ENCODE measurements at places on chromosomes 12 and 14.
A peak's percentile ranks its signal among the peaks of the same experiment; 100 is the strongest.

GRCh38 chr12:53220694-53221202, 11.3 kb downstream of the RARG start:
- DNase-seq, result peak; percentile 96

DNA sequence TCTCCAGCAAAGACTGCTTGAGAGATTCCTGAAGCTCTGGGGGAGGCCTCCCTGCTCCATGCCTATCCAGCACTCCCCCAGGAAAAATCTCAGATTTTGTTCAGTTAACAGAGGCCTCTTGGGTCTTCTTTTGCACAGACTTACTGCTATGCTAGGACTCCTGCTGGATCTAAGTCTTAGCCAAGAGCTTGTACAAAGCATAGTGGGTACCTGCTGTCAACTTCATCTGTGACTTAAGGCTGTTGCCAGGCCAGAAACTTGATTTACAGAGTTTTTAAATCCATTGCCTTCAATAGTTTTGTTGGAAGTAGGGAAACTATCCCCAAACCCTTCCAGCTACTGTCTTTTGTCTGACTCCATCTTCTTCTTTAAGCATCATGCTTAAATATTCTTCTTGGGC, 140.5 kb downstream of the SMOC1 start:
- no peak for DNase-seq

GRCh38 chr14:22422238-22422637, 166.8 kb downstream of the DAD1 start:
- DNase-seq, result no peak

GRCh38 chr12:99259040-99259934, 388.3 kb upstream of the GARIN6 start:
- no peak for DNase-seq

- peak; percentile 78 for DNase-seq
These were observed 89.8 kb downstream of the ZFP36L1 start for GRCh38 chr14:68703093-68703492.

GRCh38 chr12:67885375-67886169, 103.7 kb upstream of the IFNG-AS1 start:
- peak; percentile 31 for DNase-seq

DNA sequence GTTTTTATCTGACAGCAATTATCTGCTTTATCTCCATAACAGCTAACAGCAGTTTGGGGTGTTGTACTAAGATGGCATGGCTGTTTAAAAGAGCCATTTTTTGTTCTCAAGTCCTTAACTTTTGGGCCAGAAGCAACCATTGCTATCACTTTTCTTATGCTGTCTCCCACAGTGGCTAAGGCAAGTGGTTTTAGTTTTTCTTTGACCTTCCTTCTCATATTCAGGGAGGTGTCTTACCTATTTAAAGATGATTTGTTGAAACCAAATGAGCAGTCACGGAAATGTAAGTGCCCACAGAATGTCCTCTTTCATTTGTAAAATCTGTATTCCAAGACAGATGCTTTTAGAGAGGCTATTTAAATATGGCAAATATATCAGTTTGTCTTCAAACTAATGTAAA, 96.8 kb upstream of the USP15 start:
- no peak for DNase-seq

DNA sequence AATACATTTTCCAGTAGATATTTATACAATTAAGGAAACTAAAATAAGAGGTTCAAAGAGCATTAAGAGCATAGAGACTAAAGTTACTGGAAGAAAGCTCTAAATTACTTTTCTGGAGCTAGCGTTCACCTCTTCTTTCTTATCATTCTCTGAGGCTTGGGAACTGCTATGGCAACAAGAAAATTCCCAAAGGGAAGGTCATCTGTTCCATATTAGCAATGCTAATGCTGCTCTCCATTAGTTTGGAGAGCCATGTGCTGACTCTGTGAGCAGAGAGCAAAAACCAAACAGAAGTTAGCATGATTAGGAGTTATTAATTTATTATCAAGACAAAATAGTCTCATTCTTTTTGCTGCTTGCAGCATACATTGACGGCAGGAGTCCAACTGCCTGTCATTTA, 143.1 kb upstream of the SLC16A7 start:
- DNase-seq, result peak; percentile 29

DNA sequence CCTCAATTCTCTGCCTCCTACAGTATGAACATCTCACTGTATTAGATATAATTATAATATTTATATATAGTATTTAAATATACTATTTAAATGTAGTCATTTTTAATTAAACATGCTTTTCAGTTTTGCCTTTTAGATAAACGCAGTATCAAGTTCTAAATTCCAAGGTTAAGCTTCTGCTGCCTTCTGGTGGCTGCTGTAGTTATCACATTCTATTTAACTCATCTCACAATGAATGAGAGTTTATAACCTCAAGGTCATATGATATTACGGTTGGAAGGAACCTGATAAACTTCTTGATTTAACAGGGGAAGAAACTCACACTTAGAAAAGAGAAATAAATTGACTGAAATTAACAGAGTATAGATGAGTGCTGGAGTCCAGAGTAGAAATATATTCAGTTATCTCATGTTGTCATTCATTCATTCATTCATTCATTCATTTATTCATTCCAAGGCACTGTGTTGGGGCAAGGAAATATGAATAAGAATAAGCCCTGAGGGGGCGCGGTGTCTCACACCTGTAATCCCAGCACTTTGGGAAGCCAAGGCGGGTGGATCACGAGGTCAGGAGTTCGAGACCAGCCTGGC, 31.9 kb downstream of the GUCY2C start:
- DNase-seq, result peak; percentile 30

DNA sequence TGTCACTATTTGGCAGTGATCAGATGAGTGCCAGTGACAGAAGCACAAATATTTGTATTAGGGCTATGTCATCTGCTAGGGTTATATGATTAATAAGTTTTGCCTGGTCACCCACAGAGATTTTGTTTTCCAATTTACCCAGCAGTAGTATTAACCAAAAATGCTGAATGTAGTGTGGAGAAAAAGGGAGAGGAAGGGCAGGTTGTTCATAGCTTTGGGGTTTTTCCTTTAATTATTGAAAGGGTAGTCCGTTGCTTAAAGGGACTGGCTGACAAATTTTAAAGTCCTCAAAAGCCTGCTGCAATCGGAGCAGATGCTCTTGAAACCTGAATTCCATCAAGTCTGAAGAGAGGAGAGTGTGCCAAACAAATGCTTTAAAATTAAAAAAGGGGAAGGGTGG, 237.9 kb upstream of the CCDC196 start:
- DNase-seq, result no peak

- DNase-seq, result no peak
These were observed 22.0 kb upstream of the WDR89 start for GRCh38 chr14:63663428-63664341.

DNA sequence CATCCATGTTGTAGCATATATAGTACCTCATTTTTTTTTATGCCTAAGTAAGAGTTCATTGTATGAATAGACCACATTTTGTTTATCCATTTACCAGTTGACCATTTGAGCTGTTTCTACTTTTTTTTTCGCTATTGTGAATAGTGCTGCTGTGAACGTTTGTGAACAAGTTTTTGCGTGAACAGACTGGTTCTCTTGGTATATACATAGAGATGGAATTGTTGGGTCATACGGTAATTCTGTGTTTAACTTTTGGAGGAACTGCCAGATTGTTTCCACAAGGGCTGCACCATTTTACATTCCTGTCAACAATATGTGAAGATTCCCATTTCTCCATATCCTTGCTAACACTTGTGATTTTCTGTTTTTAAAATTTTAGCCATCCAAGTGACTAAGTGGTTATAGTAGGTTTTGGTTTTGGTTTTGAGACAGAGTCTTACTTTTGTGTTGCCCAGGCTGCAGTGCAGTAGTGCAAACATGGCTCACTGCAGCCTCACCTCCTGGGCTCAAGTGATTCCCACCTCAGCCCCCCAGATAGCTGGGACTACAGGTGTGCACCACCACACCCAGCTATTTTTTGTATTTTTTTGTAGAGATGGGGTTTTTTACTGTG, 68.3 kb upstream of the AMN start:
- DNase-seq, result no peak

- DNase-seq, result no peak
These were observed 92.8 kb upstream of the KCNA1 start for GRCh38 chr12:4816744-4817525.

DNA sequence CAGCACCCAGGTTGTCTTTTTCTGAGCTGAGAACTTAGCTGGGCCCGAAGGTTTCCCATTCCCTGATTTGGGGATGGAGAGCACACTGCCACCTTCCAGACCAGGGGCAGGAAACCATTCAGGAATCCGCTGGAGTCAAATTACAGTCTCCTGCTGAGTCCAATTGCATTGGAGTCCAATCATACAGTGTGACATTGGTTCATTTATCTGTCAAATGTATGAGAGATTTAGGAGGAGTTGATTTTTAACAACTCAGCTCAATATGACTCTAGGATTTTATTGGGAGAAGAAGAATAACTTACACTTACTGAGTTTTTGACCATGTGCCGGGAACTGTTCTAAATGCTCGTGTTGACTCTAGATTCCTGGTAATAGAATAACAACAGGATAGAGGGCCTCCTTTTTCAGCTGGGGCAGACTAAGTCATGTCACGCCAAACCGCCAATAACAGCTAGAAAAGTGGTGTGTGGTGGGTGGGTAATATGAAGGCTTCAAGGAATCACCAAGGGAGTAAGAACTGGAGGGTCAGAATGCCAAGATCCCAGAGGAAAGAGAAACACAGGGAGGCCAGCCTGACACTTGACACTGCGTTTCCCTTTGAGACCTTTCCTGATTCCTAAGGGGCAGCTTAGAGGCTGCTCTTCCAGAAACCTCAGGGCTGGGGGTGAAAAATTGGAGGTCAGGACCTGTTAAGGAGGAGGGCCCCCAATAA, 11.5 kb downstream of the SYNDIG1L start:
- DNase-seq, result no peak

DNA sequence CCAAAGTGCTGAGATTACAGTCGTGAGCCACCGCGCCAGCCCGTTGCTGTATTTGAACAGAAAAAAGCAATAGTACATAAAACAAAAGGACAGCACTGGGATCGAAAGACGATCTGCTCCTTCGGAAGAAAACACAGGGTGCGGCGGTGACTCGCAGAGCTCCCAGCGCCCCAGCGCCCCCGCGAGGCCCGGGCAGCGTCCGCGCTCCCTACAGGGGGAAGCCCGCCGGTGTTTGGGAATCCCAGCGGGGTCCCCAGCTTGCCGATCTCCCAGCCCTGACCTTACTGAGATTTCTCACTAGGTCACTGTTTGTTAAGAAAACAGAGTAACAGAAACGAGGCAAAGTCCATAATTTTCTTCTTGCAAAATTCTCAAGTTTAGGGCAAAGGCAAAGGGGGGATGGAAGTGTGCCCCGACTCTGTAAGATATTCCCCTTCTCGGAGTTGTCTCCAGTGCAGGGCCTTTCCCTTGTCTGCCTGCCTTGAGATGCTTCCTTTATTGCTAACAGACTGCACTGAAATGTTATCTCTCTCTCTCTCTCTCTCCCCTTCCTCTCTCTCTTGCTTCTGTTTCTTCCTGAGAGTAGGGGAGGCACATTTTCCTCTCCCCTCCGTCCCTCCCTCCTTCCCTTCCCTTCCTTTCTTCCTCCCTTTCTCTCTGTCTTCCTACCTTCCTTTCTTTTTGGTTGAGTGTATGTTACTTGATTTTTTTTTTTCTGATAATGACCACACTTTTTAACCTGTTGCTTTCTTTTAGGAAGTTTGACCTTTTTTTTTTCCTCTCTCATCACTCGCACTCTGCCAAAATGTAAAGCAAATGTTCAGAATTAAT, 91.9 kb downstream of the TMEM30B start:
- peak; percentile 78 for DNase-seq

DNA sequence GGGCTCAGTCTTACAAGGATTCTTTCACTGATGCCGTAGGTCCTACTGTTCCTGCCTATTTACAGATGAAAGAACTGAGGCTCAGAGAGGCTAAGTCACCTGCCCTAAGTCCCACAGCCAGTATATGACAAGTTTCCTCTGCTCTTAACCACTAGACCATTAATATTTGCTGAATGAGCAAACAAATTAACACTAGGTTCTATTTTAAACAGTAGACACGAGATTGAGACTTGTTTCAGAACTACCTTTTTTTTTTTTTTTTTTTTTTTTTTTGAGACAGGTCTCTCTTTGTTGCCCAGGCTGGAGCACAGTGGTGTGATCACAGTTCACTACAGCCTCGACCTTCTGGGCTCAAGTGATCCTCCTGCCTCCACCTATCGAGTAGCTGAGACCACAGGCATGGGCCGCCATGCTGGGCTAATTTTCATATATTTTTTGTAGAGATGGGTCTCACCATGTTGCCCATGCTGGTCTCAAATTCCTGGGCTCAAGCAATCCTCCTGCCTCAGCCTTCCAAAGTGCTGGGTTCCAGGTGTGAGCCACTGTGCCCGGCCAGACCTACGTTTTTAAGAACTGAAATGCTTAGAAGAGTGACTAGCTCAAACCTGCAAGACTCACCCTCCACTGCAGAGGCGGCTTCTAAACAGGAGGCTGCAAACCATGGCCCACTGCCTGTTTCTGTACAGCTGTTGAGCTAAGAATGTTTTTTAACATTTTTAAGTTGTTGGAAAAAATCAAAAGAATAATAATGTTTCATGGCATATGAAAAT, 12.9 kb downstream of the SYNE3 start:
- DNase-seq, result no peak

DNA sequence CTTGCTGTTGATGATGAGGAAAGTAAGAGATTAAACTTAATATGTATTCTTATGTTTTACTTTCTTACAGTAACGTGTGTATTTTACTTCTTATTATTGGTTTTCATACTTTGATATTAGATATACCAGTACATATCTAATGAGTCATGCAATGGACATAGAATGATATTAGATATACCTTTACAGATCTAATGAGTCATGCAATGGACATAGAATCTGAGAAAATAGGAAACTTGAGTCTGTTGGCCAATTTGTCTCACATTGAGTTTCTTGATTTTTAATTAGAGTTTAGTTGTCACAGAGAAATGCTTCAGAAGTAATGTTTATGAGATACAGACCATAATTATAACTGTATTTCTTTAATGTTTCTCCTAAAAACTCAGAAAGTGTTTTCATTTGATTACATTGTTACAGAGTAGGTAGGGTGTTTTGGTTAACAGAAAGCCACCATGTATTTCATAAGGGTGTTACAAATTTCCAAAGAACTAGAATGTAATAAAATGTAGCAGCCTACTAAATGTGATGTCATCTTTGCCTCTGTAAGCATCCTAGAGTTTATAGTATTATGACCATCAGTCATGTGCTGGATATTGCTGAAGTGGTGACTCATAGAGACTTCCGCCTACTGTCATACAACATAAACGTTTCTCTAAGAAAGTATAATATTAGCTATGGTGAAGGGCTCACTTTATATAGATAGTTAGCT, 3.0 kb downstream of the GAS2L3 start:
- peak; percentile 48 for DNase-seq

- peak; percentile 16 for DNase-seq
These were observed 1.3 kb downstream of the SBNO1 start for GRCh38 chr12:123363390-123363739.

All from AG08395 (cell line).